ENCODE measurements at places on chromosomes 2 and 18.
A peak's percentile ranks its signal among the peaks of the same experiment; 100 is the strongest.

DNA sequence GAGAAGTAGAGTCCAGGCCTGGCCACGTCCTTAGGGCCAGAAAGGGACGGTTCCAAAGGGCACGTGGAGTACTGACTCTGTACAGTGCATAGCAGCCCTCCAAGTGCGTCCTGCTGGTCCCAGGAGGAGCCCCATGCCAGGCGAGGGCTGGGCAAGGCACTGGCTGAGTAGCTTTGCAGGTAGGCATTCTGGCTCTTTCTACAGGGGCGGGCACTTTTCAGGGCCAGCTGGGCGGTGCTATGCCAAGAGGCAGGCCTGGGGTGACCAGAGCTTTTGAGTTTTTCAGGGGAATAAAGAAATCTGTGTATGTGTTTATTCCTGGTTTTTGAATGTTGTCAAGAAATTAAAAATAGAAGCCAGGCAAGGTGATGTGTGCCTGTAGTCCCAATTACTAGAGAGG is 15.4 kb upstream of the GLI2 start:
- DNase-seq, result no peak

GRCh38 chr2:241265506-241265905 is 50.0 kb downstream of the HDLBP start:
- DNase-seq, result no peak

DNA sequence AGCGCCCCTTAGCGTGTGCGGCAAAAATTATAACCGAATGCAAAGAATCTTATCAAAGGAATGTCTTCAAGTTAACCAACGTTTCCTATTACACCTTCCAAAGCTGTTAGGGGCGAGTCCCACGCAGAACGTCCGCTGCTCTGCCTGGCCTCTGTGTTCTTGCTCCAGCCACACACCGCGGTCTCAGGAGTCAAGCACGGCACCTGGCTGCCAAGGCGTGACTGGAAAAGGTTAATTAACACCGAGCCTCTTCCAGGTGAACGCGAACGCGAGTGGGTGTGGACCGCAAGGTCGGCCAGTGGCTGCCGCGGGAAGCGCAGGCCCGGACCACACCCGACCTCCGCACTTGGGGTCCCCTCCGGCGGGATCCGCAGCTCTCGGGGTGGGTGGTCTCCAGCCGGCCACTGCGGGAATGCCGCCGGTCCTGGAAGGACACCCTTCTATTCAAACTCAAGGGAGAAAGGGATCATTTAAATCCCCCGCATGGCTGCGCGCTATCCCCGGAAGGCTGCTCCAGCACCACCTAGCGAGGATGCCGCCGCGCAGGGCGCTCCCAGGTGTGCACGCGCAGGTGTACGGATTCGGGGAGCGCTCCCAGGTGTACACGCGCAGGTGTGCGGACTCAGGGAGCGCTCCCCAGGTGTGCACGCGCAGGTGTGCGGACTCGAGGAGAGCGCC is 830 bp downstream of the CYB5A start:
- DNase-seq, result peak; percentile 67

DNA sequence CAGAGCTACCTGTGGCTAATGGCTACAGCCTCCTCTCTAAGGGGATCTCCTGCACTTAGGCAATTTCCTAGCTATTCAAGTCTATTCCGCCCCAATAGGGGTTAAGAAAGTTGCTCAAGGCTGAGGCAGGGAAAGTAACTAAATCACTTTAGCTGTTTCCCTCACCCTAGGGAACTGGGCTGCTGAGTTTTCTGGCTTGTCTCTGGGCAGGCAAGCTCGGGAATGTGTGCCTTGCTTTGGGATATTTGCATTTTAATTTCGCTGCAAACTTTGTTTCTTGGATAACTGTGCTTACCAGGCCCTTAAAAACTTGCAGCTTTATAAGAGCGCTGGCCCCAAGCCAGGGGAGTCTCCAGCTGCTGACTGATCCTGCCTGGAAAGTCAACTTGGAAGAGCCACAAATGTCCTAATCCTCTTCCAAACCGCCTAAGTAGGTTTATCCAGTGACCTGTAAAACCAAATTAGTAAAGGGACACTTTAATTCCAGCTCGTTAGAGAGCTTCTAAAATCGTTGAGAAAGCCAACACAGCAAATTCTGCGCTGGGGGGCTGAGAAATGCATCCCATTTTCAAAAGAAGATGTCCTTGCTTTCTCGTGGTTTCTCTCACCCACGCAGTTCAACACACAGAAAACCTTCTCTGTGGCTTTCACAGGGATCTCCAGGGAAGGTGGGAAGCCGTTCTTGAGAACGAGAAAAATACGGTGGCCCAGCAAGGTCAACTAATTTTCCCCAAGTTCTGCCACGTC is 59.5 kb upstream of the SP3 start:
- DNase-seq, result no peak

DNA sequence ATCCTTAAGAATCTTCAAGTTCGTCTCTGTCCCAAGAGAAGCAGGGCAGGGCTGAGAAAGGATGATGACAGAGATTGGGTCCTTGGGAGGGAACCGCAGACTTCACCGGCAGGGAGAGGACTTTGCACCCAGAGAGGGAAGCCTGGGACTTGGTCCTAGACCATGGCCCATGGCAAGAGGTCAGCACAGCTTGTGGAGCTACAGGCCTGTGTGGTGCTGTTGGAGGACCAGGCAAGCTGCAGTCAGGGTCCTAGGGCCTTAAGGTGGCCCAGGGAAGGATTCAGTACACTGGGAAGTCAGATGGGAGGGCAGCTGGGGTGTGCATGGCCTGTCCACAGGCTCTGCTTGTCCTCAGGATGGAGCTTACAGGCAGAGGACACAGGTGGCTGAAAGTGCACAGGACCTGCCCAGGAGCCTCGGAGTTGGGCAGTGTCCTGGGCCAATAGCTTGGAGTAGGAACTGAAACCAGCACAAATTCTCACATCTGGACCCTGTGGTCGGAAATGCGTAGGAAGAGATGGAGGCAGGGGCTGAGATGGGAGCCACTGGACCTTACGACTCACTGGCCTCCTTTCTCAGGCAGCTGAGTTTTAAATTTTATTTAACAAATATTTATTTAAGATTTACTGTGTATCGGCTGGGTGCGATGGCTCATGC is 56.4 kb upstream of the TCF7L1 start:
- DNase-seq, result no peak
